Activated CD4-positive, alpha-beta T cell treated with anti-CD3 and anti-CD28 coated beads for 36 hours (primary cell): ENCODE measurements at places on chromosomes 5 and 9. TPM values are rescaled to one million over a fixed set of nuclear protein-coding genes. Genes with fewer than 3 reads are reported as not detected.

DNA sequence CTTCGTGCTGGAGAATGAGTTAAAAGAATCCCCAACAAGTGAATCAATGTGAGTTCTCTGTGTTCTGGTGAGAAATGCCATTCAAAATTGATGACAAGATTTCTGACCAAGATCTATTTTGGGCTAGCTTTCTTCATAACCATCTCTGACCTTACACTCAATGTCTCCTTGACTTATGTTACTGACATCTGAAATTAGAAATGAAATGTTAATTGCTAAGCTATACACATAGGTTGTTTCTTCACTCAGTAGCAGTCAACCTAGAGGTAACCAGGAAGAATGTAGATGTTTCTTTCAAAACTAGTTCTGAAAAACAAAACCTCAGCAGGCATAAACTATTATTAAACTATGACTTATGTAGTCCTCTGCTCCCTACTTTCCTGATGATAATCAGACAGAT, 2220.7 kb upstream of the C9orf72 start:
- no peak for DNase-seq

- no peak for DNase-seq
These were observed 189.4 kb downstream of the CCDC192 start for GRCh38 chr5:127892467-127893207.

DNA sequence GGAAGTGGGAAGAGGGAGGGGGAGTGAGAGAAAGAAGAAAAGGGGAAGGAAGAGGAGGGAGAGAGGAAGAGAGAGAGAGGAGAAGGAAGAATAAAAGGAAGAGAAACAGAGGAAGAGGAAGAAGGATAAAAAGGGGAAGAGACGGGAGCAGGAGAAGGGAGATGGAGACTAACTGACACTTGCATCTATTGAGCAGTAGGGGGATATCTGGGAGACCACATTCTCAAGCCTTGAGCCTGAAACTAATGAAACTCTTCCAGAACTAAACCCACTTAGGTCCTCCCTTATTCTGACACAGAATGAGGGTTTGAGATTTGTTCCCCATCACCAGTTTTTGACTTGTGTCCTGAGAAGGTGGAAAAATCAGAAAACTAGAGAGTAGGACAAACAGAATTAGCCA, 533.3 kb downstream of the CDH12 start:
- DNase-seq, result no peak

GRCh38 chr5:74162524-74162923, 478.0 kb downstream of the ENC1 start:
- no peak for DNase-seq

- DNase-seq, result no peak
These were observed 158.8 kb downstream of the SLF1 start for GRCh38 chr5:94777056-94777880.

DNA sequence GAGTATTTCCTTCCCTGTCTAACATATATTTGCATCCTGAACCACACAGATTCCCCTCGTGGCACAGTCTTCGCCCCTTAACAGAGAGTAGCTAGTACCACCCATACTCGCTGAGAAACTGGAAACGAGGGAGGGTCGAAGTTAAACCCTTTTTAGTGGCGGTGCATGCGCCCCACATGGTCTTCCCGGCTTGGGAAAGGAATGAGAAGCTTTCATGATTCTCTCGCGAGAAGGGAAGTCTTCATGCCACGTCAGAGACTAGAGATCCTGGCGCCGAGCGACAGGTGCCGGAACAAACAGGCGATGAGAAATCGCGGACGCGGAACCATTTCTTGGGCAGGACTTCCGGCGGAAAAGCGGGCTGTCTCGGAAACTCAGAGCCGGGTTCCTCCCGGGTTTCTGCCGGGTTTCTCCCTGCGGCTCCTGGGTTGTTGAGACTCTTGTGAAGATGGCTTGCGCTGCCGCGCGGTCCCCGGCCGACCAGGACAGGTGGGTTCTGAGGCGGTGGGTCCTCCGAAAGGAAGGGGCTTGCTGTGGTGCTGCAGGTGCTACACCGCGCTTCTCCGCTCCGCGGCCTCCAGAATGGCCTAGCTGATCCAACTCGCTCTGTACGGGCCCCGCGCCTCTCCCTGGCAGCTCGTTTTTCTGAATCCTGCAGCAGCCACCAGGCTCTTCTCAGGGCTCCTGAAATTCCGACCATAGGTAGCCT, at the start of gene SRP19:
SRP19 (plus strand) TSS at position 359 of the 709 bp plus-strand sequence; CDS start at position 449, 90 bp downstream.
- DNase-seq, result peak; percentile 95

GRCh38 chr9:20551835-20552234, 70.5 kb downstream of the MLLT3 start:
- DNase-seq, result peak; percentile 62

DNA sequence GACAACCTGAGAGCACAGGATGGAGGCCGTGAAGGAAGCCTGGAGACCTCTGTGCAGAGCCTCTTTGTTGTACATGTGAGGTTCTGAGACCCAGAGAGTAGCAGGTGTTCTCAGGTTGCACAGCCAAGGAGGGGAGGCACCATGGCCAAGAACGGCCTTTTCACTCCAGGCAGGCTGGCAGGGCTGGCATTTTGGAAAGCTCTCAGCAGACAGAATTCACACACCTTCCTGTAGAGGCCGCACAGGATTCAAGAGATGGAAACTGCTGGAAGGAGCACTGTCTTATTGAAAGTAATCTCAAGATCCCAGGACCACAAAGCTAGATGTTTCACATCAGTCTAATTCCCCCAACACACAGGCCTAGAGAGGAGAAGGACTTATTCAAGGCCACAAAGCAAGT, 52.8 kb upstream of the XPA start:
- DNase-seq, result no peak

DNA sequence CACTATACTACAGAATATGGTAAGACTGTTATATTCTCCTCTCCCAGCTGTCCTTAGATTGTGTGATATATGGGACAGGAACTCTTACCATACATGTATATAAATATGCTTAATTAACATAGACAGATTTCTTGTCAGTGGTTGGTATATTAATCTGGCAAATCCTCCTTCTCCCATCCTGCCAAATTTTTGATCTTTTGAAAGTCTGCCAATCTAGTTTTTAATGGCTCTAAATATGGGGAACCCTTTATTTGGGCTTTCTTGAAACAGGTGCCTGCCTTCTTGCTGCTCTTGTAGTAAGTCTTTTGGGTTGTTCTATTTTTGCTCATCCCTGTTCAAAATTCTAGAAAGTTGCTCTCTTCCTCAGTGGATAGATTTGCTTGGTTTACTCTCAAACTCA, 63.5 kb downstream of the SPATA31D1 start:
- DNase-seq, result no peak

DNA sequence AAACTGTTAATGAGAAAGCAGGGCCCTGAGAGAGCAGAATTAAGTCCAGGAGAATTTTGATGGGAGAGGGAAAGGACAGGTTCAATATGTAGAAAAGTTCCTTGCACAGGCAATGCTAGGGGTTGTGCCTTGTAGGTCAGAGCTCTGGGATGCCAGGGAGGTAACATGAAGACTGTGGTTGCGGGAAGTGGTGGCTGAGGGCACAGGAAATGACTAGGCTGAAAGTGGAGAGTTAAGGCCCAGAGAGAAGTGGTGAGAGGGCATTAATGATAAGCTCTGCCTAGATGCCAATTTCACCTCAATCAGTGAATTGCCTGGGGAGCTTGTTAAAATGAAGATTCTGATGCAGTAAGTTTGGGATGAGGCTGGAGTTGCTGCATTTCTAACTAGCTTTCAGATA, 31.5 kb upstream of the PPP3R2 start:
- peak; percentile 11 for DNase-seq

GRCh38 chr9:365436-365835, 150.8 kb downstream of the DOCK8 start:
- DNase-seq, result no peak

DNA sequence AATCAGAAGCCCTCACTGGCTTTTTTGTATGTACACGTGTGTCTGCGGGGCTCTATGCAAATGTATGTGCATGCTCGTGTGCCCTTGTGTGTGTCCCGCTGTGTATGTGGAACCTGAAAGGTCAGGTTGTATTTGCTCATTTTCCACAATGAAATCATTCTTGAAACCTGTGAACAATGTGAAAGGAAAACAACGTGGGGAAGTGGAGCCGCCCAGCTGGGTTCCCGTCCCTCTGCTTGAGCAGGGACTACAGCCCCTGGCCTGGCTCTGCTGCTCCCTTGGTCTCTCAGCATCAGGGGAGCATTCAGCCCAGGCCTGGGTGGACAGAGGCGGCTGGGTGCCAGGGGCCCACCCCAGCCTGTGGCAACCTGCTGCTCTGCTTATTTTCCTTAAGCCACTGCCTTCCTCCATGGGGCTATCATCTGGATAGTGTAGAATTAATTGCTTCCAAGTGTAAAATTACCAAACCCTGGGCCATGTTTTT, 3.0 kb downstream of the ECSCR start:
- peak; percentile 78 for DNase-seq

DNA sequence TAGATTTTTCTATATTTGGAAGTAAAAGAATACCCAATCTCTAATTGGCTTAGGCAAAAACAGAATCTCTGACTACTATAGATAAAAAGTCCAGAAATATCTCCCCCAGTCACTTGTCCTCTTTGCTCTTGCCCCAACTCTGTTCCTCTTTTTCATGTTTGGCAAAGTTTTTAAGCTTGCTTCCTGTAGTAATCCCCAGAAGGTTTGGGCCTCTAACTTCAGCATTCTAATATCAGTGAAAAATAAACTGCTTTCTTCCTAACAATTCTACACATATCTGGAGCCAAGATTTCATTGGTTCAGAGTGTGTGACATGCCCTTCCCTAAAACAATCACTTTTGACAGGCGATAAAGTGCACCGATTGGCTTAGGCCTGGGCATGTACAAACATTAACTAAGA, 1680.3 kb downstream of the MAT2B start:
- DNase-seq, result no peak

- no peak for DNase-seq
These were observed 169.7 kb downstream of the C9orf50 start for GRCh38 chr9:129451089-129451656.

GRCh38 chr9:15738011-15738410, 185.2 kb downstream of the CCDC171 start:
- DNase-seq, result no peak

GRCh38 chr5:16721151-16722096, 104.6 kb upstream of the RETREG1 start:
- DNase-seq, result no peak

- no peak for DNase-seq
These were observed 24.7 kb upstream of the IFNE start for GRCh38 chr9:21506626-21507482.

DNA sequence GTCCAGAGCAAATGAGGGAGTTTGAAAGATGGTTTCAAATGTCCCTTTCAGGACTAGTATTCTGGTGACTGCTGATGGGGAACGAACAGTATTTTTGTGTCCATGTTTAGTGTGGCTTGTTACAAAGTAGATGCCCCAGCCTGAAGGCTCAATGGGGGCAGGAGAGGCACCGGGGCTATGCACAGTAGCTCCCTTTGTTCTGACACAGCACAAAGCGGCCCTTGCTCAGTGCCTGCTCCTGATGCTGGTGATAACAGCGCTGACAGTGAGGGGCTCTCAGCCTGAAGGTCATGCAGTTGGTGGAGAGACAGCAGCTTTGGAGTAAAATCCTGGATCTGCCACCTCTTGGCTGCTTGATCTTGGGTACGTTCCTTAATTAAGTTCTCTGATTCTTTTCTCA, 188.9 kb downstream of the SLIT3 start:
- no peak for DNase-seq

DNA sequence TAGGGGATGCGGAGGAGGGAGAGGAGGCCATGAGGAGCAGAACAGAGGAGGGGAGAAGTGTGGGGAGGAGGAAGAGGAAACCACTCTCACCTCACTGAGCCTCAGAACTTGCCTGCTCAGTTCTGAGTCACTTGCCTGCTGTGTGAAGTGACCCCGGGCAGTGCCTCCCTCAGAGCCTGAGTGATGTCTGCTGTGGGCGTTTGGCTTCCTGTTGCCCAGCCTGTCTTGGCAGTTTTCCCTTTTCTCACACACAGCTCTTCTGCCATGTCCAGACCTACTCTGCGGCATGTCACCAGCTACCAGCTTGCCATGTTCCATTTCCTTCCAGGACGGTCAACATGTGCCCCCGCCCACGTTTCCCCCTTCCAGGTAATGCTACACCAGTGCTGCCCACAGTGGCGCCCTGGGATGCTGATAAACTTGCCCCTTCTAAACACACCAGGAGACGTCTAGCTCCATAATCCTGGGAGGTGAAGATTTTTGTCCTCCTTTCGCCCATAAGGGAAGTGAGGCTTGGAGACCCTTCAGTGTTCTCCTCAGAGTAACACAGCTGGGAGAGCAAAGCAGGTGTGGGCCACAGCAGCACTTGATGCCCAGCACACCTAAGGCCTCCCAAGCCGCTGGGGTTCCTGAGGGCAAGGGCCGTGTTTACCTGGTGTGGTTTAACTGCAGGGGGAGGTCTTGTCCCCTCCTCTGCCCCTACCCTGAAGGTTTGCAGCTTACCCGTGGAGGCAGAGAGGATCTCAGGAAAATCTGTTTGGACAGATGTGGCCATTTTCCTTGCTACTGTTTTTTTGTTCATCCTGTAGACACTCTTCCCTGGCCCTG, 63.8 kb upstream of the RNF130 start:
- peak; percentile 74 for DNase-seq

- peak; percentile 76 for DNase-seq
These were observed at the start of gene RASGRF2 for GRCh38 chr5:80959768-80960442. Gene RASGRF2 (plus strand): TSS chr5:80960363. CDS start chr5:80960739, 376 bp downstream.

DNA sequence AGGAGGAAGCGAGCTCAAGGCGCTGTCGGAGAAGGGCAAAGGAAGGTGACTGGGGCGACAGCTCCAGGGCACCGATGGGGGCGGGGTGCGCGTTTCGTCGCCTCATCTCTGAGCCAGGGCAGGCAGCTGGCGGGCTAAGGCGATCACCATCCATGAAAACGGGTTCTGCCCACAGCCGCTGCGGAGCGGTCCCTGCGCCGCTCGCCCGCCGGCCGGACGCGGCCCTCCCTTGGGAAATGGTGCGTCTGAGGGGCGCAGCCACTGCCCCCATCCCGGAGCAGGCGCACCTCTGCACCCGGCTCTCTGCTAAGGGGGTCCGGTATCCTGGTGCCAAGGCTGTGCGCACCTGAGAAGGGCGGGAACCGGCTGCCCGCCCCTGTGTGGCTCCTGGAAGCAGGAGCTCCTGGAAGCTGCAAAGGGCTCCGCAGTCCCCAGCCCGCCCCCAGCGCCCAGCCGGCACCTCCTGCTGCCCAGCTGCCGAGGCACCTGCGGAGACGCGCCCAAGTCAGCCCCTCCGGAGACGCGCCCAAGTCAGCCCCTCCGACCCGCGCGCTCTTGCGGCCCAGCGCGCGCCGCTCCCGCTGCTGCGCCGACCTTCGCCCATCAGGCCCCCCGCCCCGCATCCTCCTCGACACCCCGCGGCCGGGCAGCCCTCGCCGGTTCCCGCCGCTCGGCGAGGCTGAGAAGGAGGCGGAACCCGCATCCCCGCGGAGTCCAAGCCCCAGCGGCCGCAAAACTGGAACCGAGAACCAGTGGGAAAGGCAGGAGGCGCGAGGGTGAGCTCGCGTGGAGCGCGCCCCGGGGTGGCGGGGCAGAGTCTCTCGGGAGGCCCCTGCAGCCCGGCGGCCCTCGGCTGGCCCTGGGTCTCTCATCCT, 757 bp downstream of the ANKRD34B start:
- DNase-seq, result peak; percentile 20

- no peak for DNase-seq
These were observed 5.6 kb upstream of the IER5L start for GRCh38 chr9:129183495-129184218.

- no peak for DNase-seq
These were observed 17.7 kb downstream of the ABL1 start for GRCh38 chr9:130852801-130853200.

The HMMR gene
- total RNA-seq, result 94.1 TPM

The BHMT2 gene
- total RNA-seq, result not detected

The NHP2 gene
- 244 TPM for total RNA-seq

The TMEM252 gene
- not detected for total RNA-seq
